ENCODE measurements at places on chromosomes 6 and 20. TPM values are rescaled to one million over a fixed set of nuclear protein-coding genes. Genes with fewer than 3 reads are reported as not detected.

GRCh38 chr6:125009578-125009977 lies 47.3 kb downstream of the RNF217 start:
- DNase-seq: no peak

HNF4A gene
- total RNA-seq: not detected

GRCh38 chr6:156731396-156731795 lies 45.8 kb upstream of the ARID1B start:
- DNase-seq: peak; percentile 67

DNA sequence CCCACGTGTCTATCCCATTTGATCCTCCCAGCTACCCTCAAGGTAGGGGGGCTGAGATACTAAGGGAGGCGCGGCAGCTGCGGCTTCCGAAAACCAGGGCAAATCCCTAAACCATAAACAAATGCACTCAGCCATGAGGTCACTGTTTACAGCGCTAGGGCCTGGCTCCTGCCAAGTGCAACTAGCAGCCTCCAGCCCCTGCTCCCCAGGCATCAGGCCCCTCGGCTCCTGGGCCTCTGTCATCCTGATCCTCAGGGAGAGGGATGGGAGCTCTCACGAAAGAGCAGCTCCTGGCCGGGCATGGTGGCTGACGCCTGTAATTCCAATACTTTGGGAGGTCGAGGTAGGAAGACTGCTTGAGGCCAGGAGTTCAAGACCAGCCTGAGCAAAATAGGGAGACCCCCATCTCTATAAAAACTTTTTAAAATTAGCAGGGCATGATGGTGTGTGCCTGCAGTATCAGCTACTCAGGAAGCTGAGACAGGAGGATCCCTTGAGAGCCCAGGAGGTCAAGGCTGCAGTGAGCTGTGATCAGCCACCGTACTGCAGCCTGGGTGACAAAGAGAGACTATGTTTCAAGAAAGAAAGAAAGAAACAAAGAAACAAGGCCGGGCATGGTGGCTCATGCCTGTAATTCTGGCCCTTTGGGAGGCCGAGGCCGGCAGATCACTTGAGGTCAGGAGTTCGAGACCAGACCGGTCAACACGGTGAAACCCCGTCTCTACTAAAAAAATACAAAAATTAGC lies 42.5 kb upstream of the TLDC2 start:
- no peak for DNase-seq

- no peak for DNase-seq
Observed at GRCh38 chr6:90049295-90049694, 155.0 kb downstream of the GJA10 start.

DNA sequence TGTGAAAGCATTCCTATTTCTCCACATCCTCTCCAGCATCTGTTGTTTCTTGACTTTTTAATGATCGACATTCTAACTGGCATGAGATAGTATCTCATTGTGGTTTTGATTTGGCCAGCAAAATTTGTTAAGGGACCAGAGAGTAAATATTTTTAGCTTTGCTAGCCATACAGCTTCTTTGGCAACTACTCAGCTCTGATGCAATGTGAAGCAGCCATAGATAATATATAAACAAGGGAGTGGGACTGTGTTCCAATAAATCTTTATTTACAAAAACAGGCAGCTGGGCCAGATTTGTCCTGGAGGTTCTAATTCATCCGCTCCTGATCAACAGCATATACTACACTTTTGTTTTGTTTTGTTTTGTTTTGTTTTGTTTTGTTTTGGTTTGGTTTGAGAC lies 202.9 kb downstream of the ZNF217 start:
- no peak for DNase-seq

DNA sequence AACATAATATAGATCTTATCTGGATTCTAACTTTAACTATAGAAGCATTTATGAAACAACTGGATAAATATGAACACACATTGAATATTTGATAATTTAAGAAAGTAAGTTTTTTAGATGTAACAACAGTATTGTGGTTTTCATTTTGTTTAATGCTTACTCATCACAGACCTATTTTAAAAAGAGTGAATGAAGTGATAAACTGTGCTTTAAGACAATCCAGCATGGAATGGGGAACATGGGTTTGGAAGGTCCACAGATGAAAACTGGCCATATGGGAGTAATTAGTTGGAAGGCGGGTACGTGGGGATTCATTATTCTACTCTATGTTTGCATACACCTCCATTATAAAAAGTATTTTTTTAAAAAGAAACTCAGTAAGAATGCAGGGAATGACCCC lies 21.2 kb downstream of the EPB41L2 start:
- no peak for DNase-seq

DNA sequence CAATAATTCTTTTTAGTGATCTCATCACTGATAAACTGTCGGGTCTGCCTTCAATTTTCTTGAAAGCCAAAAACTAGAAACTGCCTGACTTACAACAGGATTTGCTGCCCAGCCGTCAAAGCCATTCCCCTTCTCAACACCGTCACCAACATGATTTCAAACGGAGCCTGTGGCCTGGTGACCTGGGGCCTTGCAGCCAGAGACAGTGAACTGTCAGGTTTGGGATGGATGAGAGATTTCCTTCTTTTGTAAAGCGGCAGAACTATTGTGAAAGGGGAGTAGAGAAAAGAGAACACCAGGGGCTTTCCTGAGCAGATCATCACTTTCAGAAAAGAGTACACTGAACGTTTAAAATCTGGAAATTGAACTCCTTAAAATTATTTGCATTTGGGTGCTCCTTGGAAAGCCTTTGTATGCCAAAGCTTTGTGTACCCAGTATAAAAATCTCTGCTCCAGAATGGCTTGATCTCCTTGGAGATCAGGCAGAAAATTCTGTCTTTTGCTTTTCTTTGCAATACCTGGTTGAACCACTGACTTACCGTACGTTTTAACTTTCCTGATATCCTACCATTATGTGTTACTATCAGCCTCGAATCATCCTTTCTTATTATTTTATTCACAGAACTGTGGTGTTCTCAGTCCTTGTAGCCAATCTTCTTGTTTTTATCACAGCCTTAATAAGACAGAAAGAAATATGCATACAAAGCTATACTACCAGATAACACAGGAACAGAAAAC lies 125.2 kb downstream of the PACRG start:
- no peak for DNase-seq

ZFP57 gene
- not detected for total RNA-seq

DNA sequence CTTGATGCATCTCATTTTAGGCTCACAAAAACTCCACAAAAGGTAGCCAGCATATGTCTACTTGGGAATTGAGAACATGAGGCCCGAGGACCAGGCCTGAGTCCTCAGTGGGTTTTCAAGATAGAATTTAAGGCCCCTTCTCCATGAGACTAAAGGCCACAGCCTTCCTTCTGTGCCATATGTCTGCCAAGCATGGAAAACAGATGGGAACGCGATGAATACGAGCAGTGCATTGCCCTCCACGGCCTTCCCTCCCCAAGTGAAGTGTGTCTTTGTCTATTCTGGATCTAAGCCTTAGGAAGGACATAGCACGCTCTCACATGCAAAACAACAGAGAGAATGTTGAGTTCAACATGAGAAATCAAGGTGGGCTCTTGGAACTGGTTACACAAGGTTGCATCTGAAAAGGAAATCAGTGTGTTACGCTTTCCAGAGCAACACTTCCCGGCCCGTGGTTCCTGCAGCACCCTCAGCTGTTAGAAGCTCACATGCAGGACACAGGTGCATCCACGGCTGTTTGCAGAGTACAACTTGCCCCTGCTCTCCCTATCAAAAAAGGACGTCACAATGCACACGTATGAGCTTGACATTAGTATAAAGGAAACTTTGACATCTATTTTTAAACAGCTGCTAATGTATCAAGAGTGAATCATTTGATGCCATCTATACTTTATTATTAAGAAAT lies 229.9 kb downstream of the NRN1 start:
- DNase-seq: no peak

DNA sequence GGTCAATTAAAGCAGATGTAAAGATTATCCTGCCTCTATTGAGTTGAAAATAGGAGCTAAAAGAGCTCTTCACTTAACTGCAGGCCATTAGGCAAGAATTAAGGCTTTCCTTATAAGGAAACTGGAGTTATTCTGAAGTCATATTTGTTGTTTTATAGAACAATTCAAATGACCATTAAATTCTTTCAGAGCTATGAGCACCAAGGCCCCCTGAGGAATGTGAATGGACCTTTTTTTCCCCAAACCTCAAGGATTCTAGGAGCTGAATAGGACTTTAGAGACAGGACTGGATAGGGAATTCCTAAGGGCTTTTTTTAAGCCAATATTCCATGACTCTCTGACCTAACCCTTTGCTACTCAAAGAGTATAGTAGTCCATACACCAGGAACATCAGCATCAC lies 565.7 kb upstream of the BTBD3 start:
- DNase-seq: no peak

PTK6 gene
- total RNA-seq: 0.45 TPM

DNA sequence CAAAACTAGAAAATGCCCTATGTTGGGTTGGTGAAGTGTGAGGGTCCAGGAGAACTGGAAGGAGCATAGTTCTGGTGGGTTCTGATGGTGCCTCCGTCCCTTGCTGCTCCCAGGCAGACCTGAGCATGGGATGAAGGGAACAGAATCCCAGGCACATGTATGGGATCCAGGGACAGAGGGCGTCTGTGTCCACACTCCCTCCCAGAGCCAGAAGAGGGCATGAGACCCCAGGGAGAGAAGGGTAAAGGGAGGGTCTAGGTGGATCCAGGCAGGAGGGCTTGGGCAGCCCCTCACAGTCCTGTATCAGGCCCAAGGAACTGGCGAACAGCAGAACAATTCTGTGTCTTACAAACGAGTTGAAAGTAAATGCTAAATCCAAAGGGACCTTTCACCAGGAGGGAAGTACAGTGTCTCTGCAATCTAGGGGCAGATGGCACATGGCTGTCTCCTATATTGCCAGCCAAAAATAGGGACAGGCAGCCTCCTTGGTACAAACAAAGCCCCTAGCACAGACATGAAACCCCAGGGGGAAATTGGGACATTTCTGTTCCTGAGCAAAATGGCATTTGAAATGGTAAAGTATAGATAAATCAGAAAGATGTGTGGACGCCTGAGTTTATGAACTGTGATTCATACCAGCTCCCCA lies 2.5 kb upstream of the BPIFA1 start:
- no peak for DNase-seq

- no peak for DNase-seq
Observed at GRCh38 chr6:107780226-107780625, 43.9 kb downstream of the SCML4 start.

GRCh38 chr6:33694401-33694931 lies 17.0 kb downstream of the UQCC2 start:
- DNase-seq: peak; percentile 87

SLC16A10 gene
- 0.63 TPM for total RNA-seq

GRCh38 chr6:110287462-110288341 lies 70.4 kb downstream of the METTL24 start:
- no peak for DNase-seq

GRCh38 chr20:1895674-1896483 lies 672 bp downstream of the SIRPA start:
- DNase-seq: no peak

GRCh38 chr20:41436679-41437078 lies 70.1 kb upstream of the EMILIN3 start:
- peak; percentile 94 for DNase-seq

RAET1G gene
- total RNA-seq: 1.2 TPM

GRCh38 chr6:169890901-169891300 lies 139.5 kb downstream of the ERMARD start:
- DNase-seq: no peak

DNA sequence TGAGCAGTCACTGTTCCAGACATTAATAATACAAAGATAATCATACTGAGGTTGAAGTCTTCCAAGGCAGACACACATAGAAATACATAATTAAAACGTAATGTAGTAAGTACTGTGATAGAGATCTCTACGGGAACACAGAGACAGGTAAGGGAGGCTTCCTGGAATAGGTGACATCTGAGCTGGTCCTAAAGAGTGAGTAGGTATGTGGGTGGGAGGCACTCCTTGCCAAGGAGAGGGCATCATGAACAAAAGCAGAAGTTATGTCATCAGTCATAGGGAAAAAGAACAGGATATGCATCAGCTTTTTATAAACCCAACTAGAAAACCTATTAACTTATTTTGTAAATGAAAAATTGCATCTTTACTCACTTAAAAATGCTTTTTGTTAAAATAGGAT lies 110.0 kb downstream of the MAP7 start:
- DNase-seq: no peak

DNA sequence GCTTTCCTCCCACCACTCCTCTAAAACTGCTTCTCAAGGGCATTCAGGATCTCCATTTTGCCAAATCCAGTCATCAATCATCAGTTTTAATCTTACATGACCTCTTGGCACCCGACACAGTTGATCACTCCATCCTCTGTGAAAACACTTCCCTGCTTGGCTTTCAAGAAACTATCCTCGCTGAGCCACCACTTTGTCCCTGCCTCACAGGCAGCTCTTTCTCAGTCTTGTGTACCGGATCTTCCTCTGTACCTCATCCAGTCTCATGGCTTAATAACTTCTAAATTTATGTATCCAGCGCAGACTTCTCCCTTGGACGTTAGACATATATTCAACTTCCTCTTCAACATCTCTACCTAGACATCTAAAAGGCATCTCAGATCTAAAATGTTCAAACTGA lies 89.9 kb downstream of the BTBD9 start:
- DNase-seq: no peak

TRIM26 gene
- total RNA-seq: 35.1 TPM

DNA sequence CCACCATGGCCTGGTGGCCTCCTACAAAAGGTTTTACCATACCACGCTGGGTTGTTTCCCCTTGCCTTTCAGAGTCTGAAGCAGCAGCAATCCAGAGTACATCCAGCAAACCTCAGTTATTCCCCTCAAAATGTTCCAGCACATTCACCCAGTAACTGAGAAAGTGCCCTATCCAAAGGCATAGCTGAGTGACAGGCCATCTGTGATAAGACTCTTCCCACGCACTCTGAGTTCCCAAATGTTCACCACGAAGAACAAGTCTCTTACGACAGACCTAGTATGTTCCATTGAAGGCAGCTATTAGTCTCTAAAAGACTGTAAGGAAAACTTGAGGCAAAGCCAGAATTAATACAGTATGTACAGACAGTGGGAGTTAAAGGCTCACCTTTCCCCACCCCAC lies 31.6 kb upstream of the C20orf144 start:
- DNase-seq: peak; percentile 54

GRCh38 chr20:38229376-38230252 lies 30.9 kb downstream of the KIAA1755 start:
- DNase-seq: no peak

All from LHCN-M2 (cell line).